Liver (tissue), 10 donors: ENCODE measurements at places on chromosomes 11 and 22. TPM values are rescaled to one million over a fixed set of nuclear protein-coding genes. Genes with fewer than 3 reads are reported as not detected.

The KLHDC7B gene
- polyA plus RNA-seq: 0.08 TPM

The A4GALT gene
- 1.8 TPM for polyA plus RNA-seq

DNA sequence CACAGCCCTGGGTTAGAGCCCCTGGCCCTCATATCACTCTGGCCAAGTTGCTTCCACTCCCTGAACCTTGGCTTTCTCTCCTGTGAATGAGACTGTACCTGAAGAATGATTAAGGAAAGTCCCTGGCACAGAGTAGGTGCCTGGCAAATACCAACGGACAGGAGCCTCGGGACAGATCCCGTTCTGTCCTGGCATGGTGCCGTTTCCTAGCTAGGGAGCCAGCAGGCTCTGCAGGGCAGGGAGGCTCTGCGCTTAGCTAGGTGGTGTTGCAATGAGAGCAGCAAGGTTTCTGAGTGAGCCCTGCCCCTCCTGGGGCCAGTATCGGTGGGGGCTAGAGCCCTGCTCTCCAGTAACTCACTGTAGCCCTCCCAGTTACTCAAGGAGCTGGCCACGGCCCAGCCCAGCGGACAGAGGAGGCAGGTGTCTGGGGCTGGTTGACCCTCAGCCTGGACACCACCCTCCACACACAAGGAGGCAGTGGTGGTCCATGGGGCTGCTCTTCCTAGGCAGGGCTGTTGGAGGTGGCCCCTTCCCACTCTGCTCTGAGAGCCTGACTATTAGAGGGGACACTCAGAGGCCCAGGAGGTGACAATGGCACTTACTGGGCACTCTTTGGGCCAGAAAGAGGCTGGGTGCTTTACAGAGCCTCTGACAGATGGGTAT is 74.4 kb downstream of the NFAM1 start:
- DNase-seq: no peak

The EIF3F gene
- polyA plus RNA-seq: 226 TPM

DNA sequence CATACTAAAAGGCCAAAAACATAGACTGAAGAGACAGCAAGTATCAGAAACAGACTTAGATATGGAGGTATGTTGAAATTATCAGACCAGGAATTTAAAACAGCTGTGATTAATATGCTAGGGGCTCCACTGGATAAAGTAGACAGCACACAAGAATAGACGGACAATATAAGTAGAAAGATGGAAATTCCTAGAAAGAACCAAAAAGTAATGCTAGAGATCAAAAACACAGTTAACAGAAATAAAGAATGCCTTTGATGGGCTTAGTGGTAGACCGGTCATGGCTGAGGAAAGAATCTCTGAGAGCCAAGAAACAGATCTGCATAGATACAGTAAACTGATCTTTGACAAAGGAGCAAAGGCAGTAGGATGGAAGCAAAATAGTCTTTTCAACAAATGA is 250.2 kb downstream of the SWAP70 start:
- DNase-seq: no peak

GRCh38 chr22:22358152-22358551 is 113.6 kb downstream of the VPREB1 start:
- no peak for DNase-seq

DNA sequence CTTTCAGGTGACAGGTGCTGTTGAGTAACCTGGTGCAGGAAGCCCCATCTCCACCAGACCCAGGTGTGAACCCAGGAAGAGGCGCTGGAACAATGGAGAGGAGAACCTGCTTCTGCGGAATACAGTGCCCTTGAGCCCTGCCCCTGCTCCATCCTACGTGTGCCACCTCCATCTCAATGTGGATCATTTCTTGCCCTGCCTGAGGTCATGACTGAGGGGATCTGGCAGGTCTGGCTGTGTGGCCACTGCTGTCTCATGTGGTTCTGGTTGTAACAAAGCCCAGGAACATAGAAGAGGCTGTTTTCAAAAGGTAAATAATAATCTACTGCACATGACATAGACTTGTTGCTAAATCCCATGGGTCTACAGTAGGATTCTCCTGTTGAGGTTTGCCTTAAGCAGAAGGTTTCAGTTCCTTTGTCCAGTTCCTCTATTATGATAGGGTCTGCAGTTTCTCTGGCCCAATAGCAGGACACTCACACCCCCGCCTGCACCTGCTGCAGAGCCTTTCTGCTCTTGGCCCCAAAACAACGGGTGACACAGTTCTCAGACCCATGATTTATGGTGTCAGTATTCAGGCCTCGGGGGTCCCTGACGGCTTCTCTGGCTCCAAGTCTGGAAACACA is 113.5 kb upstream of the IGLL5 start:
- no peak for DNase-seq

GRCh38 chr11:76806131-76806530 is 23.0 kb downstream of the TSKU start:
- peak; percentile 25 for DNase-seq

GRCh38 chr22:28978863-28979796 is 82.5 kb downstream of the C22orf31 start:
- no peak for DNase-seq

GRCh38 chr22:41709341-41709740 is 10.0 kb downstream of the MEI1 start:
- no peak for DNase-seq

The SLC29A2 gene
- 1.2 TPM for polyA plus RNA-seq

GRCh38 chr11:64331569-64332371 is 8.2 kb upstream of the CCDC88B start:
- peak; percentile 85 for DNase-seq

The RAB39A gene
- 0.14 TPM for polyA plus RNA-seq
